ENCODE measurements at places on chromosomes 2 and 18.
A peak's percentile ranks its signal among the peaks of the same experiment; 100 is the strongest.

GRCh38 chr18:63451799-63452660, 24.7 kb upstream of the SERPINB5 start:
- no peak for DNase-seq

- DNase-seq = no peak
These were observed 2.1 kb upstream of the LRRFIP1 start for GRCh38 chr2:237625216-237625705.

- no peak for DNase-seq
These were observed 270.2 kb upstream of the RAB6C start for GRCh38 chr2:129709001-129709955.

- DNase-seq = peak; percentile 17
These were observed 76.5 kb downstream of the CDCA7 start for GRCh38 chr2:173431191-173431590.

DNA sequence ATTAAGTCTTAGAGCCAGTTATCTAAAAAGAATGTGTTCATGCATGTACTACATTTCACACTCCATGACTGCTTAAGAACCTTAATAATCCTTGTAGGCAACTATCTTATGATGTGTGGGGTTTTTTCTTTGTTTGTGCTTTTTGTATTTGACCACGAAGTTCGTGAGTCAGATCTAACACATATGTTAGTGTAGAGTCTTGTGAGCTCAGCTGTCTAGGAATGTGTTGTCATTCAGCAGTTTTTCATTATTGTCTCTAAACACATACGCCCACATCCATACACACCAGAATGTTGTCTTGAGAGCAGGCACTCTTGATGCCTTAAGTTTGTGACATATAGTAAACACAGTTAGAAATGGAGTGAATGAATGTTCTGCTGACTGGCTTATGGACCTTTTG, 38.4 kb downstream of the CAB39 start:
- no peak for DNase-seq

Data from DMS53 (cell line).